ENCODE measurements at places on chromosomes 2 and 18. TPM values are rescaled to one million over a fixed set of nuclear protein-coding genes. Genes with fewer than 3 reads are reported as not detected.

DNA sequence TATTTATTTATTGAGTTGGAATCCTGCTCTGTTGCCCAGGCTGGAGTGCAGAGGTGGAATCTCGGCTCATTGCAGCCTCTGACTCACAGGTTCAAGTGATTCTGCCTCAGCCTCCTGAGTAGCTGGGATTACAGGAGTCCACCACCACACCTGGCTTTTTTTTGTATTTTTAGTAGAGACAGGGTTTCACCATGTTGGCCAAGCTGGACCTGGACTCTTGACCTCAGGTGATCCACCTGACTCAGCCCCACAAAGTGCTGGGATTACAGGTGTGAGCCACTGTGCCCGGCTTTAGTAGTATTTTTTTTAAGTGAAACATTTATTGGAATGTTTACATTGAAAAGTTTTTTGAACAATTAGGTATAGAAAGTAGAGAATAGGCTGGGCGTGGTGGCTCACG lies 23.9 kb downstream of the SLC20A1 start:
- H3K27ac ChIP-seq, result no peak overlapping the region
- H3K36me3 ChIP-seq, result peaks cover 29% of the 10 kb centered on the region
- H3K4me3 ChIP-seq, result no peak overlapping the region
- H3K27me3 ChIP-seq, result no peaks in the 10 kb centered on the region

The RALBP1 gene
- 69.7 TPM for total RNA-seq

The POTEI gene
- not detected for total RNA-seq

The POTEC gene
- not detected for total RNA-seq

The ALPI gene
- not detected for total RNA-seq
